ENCODE measurements at places on chromosomes 5 and 9.

GRCh38 chr9:31700252-31701045, 684.0 kb upstream of the ACO1 start:
- DNase-seq, result no peak

GRCh38 chr5:126899476-126899875, 122.5 kb downstream of the LMNB1 start:
- no peak for DNase-seq

- DNase-seq, result no peak
These were observed 121.2 kb upstream of the NIPBL start for GRCh38 chr5:36755342-36755741.

DNA sequence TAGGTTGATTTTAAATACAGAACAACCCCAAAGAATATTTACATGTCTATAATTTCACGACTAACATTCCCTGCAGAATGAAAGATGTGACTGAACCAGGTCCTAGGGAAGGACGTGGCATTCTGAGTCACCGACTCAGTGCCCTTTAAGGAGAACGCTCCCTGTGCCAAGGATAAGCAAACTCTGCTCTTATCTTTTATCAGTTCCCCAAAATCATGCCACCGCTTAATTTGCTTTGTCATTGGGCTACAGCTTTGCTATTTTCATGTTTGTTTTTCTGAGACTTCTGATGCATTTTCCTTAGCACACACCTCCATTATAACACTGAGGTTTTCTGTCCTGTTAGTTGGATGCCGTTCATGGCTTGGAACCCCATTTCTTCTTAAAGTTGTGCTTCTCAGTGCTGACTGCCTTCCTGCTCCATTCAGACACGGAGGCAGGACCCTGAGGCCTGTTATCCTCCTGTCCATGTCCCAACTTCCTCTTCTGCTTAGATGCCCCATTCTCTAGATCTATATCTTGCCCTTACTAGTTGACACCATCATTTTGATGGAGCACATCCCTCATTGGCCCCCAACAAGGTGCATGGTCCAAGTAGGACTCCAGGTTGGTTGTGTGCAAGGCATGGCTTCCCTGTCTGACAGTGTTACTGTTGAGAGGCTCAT, 11.2 kb upstream of the SEMA4D start:
- no peak for DNase-seq
